Inflammatory macrophage treated with lipopolysaccharide for 1 hour (primary cell): ENCODE measurements at places on chromosomes 7 and 10.

DNA sequence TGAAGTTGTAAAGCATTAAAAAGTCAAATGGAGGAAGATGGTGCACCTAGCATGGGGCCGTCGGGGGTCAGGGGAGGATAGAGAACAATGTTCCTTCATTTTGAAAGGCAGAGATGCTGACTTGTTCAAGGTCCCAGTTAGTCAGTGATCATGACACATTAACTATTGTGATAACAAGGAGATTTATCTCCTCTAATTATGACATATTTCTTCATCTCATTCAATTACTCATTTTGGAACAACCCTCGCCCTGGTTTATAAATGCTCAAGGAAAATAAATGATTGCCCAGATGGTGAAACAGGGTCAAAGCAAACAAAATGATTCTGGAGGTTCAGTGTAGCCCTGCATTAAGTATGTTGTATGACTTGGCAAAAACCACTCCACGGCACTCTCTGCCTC is 106.2 kb downstream of the ITIH5 start:
- no peak for DNase-seq

DNA sequence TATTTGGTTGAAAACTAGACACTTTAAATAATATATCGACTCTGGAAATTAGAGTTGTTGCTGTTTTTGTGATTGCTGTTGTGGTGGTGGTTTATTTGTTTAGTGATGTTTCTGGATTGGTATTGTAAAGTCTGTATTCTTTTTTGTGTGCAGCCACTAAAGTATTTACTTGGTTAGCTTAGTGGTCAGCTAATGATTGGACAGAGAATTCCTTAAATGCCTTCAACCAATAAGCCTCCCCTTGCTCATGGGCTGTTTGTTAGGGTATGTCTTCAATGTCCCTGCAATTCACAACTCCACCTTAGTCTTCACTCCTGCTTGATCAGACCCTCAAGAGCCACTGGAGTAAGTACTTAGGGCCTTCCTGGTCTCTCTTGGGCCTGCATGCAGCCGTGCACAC is 71.0 kb downstream of the PAXIP1 start:
- no peak for DNase-seq

DNA sequence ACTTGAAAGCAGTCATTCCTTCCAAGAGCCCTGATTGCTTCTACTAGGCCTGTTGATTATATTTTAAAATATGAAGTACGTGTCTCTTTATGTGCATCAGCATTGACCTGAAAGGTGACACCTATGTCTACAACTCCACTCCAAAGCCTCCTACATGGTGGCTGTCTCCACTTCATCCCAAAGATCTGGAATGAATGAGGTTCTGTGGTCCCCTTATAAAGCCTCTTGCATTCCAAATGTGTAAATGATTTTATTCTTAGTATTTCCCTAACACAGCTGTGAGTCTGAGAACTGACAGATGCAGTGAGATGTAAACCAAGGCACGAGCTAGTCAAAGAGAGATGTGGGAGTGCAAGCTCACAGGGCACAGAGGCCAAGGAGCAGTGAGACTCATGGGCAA is 176.0 kb upstream of the SVIL start:
- no peak for DNase-seq

GRCh38 chr7:94511718-94512117 is 2.1 kb downstream of the CASD1 start:
- no peak for DNase-seq

DNA sequence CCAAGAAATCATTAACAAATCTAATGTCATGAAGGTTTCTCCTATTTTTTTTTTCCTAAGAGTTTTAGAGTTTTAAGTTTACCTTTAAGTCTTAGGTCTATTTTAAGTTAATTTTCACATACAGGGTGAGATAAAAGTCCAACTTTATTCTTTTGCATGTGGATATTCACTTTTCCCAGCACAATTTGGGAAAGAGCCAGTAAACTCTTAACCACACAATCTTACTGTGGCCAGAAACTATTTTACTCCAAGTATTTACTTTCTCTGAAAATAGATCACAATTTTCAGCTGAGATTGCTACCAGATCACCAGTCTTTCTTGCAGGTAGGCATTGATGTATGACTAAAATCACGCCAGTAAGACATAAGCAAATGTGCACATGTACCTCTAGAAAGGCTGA is 728.5 kb downstream of the TNS3 start:
- DNase-seq: no peak

DNA sequence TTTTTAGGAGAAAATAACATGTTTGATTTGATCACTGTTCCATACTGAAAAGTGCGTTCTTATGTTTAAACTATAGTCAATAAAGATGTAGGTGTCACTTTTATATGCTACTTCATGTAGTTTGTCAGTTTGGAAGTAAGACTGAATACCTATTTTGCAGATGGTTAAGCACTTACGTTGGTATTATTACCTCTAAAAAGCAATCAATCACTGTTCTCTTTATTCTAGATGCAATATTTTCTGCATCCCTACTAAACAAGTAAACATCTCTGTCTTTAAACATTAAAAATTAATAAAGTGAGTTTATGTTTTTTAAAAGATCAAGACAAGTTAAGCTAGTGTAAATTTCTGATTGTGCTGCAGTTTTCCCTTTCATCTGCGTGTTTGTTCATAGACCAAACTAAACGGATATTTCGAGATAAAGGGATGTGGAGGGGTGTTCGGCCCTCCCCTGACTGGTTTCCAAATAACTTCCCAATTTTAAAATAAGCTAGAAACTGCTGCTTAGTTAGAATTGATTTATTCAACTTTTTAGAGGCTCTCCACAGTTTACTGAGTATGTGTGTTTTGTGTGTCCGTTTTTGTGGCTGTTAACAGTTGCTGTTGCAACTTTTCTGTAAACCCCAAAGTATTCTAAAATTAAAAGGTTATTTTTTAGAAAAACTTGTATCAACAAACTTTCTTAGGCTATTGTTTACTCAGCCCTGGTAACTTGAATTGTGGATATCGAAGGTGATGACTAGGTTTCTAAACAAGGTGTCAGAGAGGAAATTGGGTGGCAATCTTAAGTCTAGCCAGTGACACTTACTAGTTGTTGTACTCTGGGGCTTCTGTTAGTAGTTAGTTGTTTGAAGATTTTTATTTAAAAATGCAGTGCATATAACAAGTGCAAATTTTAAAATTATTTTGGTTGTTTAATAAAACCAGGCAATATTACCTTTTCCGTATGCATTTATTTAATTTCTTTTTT is 974 bp downstream of the KIF11 start:
- no peak for DNase-seq

GRCh38 chr10:42646214-42646613 is 7.8 kb upstream of the ZNF33B start:
- DNase-seq: no peak

DNA sequence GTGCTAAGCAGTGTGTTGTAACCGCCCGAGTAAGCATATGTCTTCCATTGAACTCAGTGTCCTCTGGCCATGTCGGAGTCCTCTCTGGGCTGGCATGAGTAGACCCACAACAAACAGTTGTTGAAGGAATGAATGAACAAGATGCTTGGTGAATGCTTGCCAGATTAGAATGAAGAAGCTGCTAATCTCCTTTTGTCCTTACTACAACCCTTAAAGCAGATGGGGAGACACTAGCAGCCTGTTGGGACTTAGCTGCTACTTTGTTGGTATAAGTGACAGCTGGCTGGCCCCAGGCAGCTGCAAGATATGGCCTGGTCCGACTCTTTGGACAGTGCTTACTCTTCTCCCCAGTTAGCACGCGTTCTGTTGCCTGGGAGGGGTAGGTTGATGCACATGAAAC is 370.1 kb downstream of the RPS24 start:
- DNase-seq: no peak

DNA sequence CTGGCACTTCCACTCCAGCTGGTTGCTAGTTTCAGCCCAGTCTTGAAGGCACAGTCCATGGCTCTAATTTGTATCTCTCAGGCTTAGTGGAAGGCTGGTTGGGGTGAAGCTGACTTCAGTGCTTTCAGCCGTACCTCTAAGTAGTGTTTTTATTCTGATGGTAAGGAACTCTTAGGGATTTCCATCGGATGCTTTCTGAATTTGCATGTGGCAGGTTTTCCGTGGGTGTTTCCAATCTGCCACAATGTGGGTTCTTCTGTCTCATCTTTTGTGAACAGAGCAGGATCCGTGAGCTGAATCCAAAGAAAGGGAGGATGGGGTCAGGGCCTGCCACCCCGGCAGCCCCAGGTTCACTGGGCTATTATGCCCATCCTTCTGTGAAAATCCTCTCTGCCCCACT is 607.9 kb upstream of the MKI67 start:
- no peak for DNase-seq

DNA sequence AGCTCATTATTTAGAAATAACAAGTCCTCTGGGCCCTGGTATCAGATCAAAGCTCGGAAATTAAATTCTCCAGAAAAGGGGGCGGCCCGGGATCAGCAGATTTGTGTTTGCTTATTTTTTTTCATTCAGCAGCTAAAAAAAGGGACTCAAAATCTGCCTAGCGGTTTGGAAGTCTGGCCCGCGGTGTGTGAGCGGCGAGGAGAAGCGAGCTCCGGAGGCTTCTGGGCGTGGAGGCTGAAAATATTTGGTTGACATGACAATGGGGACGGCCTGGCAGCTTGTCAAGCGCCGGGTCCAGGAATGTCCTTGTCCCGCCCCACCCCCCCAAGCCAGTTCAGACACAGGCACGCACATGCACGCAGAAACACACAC is 43.4 kb downstream of the FOXL3 start:
- DNase-seq: no peak

DNA sequence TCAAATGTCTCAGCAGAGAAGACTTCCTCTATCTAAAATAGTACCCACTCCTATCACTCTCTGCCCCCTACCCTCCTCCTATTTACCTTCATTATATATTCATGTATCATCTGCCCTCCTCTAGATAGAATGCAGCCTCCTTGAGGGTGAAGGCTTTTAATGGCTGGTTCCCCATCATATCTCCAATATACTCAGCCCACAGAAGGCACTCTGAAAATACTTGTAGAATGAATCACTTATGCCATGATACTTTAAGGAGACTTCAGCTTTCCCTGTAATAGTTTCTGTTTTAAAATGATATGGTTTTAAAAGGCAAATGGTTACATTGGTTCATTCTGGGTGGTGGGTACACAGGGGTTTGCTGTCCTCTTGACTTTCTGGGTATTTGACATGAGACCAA is 25.3 kb downstream of the GFRA1 start:
- no peak for DNase-seq

DNA sequence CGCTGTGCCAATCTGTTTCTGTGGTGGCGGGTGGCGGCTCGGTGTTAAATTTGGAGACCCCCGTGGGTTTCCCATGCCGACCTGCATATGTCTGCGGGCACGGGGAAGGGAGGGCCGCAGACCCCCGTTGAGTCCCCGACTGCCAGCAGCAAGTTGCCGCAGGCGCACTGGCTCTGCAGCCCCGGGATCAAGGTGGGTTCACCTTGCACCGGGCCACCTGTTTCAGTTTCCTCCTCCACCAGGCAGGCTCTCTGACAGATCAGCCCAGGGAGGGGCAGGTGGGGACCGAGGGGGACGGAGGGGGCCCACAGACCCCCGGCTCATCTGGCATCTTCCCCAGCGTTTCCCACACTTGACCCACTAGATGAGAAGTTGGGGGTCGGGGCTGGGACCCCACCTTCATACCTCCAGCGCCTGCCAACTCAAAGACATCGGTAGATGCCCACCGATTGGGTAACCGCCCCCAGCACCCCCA is 95.9 kb downstream of the CUX1 start:
- no peak for DNase-seq

DNA sequence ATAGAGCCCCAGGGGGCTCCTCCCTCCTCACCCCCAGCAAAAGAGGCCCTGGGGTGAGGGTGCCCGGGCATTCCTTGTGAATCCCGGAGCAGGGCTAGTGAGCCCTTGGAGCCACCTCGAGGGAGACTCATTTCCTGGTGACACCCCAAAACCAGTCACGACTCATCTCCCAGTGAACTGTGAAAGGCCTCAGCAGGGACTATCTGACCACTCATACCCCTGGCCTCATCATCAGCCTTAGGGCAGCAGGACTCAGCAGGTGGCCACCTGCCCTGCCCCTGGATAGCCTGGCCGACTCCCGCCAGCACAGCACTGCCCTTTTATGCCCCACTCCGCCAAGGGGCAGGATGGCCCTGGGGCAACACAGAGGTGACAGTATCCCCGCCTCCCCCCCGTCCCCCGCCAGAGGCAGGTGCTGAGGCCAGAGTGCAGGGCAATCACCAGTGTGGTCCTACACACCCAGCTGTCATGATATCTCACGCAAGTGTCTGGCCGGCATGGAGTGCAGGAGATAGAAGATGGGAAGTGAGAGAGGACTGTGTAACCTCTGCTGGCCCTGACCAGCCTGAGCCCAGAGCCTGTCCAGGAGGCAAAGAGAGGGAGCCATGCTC is 3.2 kb downstream of the SNCG start:
- DNase-seq: no peak

- DNase-seq: no peak
These were observed 34.5 kb downstream of the CREB3L2 start for GRCh38 chr7:137967143-137968018.

GRCh38 chr10:126691456-126691855 is 21.0 kb upstream of the C10orf90 start:
- DNase-seq: no peak

DNA sequence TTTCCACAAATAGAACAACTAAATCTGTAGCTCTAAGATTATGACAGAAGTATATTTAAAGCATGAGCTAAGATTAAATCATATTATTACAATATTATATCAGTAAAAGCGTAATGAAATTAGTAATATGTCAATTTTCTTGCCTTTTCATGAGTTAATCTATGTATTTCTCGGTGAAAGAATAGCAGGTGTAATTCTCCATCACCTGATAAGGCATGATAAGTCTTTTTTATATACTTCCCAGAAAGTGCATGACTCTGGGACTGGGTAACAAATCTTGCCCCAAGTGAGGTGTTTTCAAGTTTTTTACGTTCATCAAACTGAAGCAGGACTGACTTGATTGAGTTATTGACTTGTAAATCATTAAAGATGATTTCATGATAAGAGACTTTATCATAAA is 100.5 kb downstream of the HECW1 start:
- DNase-seq: no peak

GRCh38 chr7:101676956-101677355 is 47.9 kb upstream of the MYL10 start:
- DNase-seq: no peak

DNA sequence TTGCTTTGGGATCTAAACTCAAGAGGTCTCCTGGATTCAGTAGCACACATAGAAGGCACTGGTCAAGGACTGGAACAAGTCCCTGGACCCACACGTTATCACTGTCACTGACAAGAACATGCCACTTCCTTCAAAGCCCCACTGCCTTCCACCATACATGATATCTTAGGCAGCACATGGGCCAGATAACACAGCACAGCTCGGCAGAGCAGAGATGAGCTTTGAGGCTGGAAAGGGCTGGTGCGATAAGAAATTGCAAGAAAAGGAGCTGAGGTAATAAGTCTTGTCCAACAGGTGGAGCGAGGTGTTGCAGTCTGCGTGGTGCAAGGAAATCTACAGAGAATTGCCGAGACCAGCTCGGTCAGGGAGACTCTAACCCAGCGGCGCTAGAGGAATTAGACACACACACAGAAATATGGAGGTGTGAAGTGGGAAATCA is 139.8 kb upstream of the CDK13 start:
- no peak for DNase-seq

- DNase-seq: no peak
These were observed 24.8 kb upstream of the PLPP4 start for GRCh38 chr10:120432209-120432608.

- DNase-seq: no peak
These were observed 32.1 kb downstream of the VSTM4 start for GRCh38 chr10:49083261-49083660.
